ENCODE measurements at places on chromosomes 2 and 18.

- no peak for DNase-seq
Observed at GRCh38 chr2:196404276-196404675, 232.9 kb upstream of the STK17B start.

GRCh38 chr2:37767959-37768925 is 96.8 kb upstream of the CDC42EP3 start:
- no peak for DNase-seq

- no peak for DNase-seq
Observed at GRCh38 chr2:47490406-47490805, 87.5 kb downstream of the MSH2 start.

GRCh38 chr18:21383031-21383430 is 141.0 kb downstream of the GREB1L start:
- DNase-seq: no peak

DNA sequence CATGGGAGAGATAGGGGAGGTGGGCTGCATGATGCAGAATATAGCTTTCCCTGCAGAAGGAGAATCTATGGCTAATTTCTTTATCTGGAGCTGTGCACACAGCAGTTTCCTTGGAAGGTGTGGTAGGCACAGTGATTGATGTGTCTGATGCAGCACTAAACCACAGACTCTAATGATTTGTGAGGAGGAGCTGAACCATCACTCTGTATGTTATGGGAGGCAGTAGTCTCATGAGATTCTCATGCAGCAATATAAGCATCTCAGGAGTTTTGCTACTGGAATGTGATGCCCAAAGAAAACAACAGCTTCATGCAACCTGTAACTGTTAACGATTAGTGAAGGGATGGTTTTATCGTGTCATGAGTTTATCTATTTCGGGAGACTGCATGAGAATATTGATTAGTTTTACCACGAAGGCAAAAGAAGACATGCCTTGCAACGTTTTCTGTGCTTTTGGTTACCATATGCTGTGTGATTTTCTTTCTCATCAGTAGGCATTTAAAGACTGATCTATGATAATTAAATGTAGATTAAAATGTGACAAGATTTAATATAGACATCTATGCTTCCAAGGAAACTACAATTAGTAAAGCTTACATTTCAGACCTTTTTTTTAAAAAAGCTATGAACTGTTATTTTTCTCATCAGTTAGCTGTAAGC is 286.8 kb downstream of the ARL6IP6 start:
- DNase-seq: no peak

DNA sequence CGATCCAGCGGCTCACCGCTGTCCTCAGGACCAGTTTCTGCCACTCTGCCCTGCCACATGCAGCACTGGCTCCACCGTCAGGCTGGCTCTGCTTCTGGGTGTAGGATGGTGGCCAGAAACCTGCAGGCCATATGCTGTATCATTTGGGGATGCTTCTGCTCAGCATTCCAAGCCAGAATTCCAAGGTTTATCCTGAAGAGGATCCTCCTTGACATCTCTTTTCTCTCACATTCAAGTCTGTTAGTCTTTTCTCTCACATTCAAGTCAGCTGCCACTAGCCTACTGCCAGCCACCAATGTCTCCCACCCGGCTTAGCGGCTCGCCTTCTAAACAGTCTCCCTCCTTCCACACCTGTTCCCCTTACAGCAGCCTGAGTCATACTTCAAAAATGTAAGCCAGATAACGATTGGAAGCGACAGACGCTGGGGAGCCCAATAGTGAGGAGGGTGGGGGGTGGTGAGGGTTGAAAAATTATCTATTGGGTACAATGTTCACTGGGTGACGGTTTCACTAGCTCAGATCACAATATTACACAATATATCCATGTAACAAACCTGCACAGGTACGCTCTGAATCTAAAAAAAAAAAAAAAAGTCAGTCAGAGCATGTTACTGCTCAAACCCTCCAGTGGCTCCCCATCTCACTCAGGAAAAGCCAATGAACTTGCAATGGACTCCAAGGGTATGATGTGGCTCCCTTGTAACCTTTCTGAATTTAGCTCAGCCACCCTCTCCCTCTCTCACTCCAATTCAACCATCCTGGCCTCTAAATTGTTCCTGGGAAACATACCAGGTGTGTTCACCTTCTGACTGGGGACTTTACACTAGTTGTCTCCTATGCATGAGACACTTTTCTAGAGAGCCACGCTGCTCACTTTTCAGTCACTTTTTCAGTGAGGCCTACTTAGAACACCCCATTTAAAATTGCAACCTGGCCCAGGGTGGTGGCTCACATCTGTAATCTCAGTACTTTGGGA is 38.8 kb upstream of the SP3 start:
- DNase-seq: no peak

GRCh38 chr2:1648241-1649102 is 95.8 kb downstream of the PXDN start:
- DNase-seq: no peak

DNA sequence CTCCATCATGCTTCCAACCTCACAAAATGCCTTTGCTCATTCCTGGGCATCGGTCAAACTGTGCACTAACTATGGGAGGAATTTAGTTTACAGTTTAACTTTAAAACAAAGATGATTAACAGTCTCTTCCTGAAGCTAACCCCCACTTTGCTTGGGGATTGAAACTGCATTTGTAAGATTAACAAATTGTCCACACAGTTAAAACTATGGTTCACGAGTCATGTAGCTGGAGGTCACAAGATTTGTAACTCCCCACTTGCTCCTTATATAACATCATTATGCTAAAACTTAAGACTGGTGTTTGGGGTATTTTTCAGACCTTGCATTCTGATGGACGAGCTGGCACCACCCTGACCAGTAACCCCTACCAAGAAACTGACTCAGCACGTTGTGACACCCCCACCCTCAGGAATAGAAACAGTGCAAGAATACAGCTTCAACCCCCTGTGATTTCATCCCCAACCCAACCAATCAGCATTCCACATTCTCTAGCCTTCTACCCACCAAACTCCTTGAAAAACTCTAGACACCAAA is 252.3 kb downstream of the MBD5 start:
- DNase-seq: no peak

DNA sequence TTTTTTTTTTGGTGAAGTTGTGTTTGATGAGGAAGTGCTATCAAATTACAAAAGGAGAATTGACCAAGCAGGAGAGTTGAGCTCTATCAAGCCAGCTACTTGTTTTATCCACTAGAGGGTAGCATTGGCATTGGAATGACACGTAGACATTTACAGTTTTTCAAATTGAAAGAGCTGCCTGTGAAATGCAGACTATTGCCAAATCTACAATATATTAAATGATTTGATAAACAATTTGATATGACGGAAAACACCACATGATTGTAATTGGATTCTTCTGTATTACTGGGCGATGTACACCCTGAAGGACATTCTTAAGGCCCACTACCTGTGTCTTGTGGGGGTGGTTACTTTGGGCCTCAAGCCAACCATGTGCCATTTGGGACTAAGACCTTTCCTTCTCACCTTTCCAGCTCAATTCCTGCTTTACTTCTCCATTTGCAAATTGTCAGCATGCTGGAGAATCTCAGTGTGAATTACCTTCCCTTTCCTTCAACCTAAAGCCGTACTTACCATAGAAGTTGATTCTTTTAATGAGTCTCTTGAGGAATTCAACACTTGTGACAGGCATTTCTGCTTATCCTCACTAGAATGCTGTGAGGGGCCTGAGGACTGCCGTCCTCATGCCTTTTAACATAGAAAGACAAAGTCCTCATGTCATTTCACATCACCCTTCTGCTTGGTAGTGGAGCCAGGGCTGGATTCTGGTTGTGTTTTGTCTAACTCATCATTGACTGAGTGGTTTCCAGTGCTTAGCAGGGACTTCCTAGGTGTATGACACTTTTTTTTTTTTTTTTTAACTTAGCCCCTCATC is 134.8 kb upstream of the THUMPD2 start:
- DNase-seq: peak; percentile 34

- no peak for DNase-seq
Observed at GRCh38 chr18:62420151-62420512, 95.0 kb downstream of the TNFRSF11A start.

GRCh38 chr2:105235388-105236059 is 6.0 kb upstream of the GPR45 start:
- DNase-seq: peak; percentile 37

All from germinal center (tissue), 1 donor.